ENCODE measurements at places on chromosomes 6 and 20.

GRCh38 chr20:14142171-14142570, 146.9 kb downstream of the MACROD2 start:
- DNase-seq = no peak

DNA sequence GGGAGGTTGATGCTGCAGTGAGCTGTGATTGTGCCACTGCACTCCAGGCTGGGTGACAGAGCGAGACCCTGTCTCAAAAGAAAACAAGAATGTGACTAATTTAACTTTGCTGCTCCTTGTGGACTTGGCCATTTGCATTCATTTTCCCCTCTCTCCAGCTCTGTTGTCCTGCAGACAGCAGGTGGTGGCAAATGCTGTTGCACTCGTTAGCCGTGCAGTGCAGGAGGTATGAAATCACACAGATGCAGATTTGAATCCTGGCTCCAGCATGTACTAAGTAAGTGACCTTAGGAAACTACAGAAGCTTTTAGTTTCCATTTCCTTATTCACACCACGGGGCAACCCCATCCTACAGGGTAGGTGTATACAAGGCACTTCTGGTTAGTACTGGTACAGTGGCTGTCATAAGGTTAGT, 9.6 kb upstream of the BEND3 start:
- no peak for DNase-seq

- DNase-seq = no peak
Observed at GRCh38 chr6:125140808-125141207, 12.8 kb upstream of the TPD52L1 start.

DNA sequence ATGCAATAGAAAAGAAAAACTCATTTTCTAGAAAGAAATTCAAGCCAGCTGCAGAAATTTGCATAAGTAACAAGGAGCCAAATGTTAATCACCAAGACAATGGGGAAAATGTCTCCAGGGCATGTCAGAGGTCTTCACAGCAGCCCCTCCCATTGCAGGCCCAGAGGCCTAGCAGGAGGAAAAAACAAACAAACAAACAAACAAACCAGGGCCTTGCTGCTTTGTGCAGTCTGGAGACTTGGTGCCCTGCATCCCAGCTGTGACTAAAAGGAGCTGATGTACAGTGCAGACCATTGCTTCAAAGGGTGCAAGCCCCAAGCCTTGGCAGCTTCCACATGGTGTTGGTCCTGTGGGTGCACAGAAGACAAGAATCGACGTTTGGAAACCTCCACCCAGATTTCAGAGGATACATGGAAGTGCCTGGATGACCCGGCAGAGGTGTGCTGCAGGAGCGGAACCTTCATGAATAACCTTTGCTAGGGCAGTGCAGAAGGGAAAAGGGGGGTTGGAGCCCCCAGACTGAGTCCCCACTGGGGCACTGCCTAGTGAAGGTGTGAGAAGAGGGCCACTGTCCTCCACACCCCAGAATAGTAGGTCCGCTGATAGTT, 110.9 kb upstream of the AKAP12 start:
- DNase-seq = no peak

- DNase-seq = no peak
Observed at GRCh38 chr6:39947611-39948068, 13.4 kb upstream of the MOCS1 start.

- DNase-seq = no peak
Observed at GRCh38 chr20:40970218-40970617, 58.4 kb upstream of the TOP1 start.

- DNase-seq = no peak
Observed at GRCh38 chr6:16503241-16503775, 258.0 kb downstream of the ATXN1 start.

DNA sequence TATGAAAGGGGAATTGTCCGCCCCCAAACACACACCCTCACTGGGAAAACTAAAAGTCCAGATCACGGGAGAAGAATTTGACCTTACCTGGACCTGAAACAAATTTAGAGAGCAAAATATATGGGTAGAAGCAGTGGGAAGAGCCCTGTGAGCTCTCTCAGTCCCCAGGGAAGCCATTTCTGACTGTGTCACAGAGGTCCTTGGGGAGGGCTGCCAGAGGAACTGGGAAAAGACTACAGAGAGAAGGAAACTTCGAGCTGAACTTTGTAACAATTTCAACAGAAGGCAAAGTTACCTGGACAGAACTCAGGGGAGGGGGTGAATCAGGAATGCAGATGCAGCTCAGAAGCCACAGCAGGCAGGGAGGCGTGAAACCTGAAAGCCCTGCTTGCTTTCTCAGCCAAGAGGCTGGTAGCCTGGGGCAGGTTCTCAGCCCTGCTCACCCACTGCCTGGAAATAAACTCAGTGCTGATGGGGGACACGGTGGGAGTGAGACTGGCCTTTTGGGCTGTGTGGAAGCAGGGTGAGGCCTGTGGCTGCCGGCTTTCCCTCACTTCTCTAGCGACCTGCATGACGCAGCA, 163.8 kb downstream of the TMEM200A start:
- no peak for DNase-seq

DNA sequence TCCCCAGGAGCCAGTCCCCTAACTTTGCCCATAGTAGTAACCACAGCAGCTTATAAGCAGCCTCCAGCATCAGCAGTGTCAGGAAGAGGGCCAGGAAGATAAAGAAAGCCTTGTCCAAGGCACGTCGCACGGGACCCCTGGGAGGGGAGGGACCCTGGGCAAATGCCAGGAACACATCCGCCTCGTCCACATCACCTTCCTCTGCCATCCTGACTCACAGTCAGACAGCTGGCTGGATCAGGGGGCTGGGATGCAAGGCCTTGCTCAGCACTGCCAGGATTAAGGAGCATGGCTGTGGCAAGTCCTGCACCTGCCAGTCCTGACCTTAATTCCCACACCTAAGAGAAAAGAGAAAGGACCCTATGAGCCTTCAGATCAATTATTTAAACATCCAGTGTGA, 11.5 kb upstream of the ZBTB22 start:
- no peak for DNase-seq

- DNase-seq = no peak
Observed at GRCh38 chr20:37954190-37954589, 51.3 kb downstream of the VSTM2L start.

DNA sequence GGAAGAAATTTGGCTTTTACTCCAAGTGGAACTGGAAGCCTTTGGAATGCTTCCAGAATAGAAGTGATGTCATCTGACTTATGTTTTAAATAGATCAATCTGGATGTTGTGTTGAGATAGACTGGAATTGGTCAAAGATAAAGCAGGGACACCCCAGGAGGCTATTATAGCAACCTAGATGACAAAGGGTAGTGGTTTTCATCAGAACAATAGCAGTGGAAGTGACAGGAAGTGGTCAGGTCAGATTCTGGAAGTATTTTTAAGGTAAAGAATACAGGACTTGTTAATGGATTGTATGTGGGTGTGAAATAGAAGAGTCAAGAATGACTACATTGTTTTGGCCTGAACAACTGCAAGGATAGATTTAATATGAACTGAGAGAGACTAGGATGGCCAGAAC, 191.4 kb downstream of the ADGRB3 start:
- no peak for DNase-seq

- DNase-seq = no peak
Observed at GRCh38 chr6:162448294-162448693, 279.3 kb downstream of the PRKN start.

DNA sequence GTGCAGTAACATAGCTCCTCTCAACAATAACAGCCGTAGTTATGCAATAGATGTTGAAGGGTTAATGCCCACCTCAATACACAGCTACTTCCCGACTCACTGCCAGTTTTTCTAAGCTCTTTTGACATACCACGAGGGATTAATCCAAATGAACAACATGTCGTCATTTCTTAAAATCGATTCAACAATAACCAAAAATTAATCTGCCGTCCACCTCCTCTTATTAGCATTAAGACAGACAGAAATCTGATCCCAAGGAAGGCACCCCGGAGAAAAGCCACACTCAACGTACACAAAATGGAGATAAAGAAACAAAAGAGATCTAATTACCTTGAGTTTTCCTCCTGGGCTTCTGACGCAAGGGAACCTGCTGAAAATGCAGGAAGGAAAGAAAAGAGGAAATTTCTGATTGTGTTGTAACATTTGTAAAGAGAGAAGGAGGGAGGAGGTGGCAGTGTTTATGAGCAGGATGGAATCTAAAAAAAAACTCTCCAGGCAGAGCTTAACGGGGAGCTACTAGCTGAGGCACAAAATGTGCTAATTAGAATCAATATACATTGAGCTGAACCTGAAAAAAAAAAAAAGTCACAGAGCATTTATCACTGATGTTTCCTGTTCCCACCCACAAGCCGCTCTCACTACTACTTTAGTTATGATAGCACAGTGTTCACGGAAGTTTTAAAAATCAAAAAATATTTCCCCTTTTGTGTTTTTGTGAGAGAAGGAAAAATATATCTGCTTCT, 109.3 kb downstream of the IPCEF1 start:
- DNase-seq = no peak

DNA sequence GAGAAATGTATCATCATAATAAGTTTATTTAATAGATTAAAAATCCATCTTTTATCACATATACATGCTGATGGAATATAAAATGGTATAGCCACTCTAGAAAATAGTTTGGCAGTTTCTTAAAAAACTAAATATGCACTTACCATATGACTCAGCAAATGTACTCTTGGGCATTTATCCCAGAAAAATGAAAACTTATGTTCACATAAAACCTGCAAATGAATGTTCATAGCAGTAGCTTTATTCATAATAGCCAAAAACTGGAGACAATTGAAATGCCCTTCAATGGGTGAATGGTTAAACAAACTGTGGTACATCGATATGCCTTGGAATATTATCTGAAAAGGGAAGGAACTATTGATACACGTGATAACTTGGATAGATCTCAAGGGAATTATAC, 6.4 kb upstream of the NCOA7 start:
- DNase-seq = no peak

DNA sequence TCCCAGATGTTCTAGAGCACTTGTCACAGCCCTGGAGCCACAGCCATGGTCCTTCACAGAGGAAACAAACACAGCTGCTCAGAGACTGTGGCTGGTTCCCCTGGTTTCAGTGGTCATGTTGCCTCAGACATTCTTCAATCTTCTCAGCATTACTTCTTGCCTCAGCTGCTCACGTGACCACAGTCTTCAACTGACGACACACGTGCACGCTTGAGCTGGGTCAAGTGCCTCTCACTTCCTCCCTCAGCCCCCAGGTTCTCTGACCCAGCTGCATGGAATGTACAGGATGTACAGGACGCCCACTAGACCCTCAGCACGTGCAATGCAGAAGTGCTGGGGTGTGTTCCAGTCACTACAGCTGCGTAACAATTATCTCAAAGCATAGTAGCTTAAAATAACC, 159.8 kb upstream of the GGTLC1 start:
- peak; percentile 3 for DNase-seq

GRCh38 chr6:20647585-20647984, 113.3 kb downstream of the CDKAL1 start:
- DNase-seq = no peak

- DNase-seq = no peak
Observed at GRCh38 chr6:89596056-89596455, 42.5 kb downstream of the LYRM2 start.

Data from stimulated activated CD8-positive, alpha-beta memory T cell treated with anti-CD3 and anti-CD28 coated beads, Interleukin-7, amount 100 ng/mL, for 1 hour (primary cell).